ENCODE measurements at places on chromosomes 5 and 9. TPM values are rescaled to one million over a fixed set of nuclear protein-coding genes. Genes with fewer than 3 reads are reported as not detected.

AFF4 gene
- 49.5 TPM for total RNA-seq

CDX1 gene
- not detected for total RNA-seq

OR1L6 gene
- not detected for total RNA-seq

HAVCR2 gene
- total RNA-seq = 0.39 TPM

Measured in cardiac ventricle fibroblast (primary cell).